ENCODE measurements at places on chromosomes 7 and 10.
A peak's percentile ranks its signal among the peaks of the same experiment; 100 is the strongest.

DNA sequence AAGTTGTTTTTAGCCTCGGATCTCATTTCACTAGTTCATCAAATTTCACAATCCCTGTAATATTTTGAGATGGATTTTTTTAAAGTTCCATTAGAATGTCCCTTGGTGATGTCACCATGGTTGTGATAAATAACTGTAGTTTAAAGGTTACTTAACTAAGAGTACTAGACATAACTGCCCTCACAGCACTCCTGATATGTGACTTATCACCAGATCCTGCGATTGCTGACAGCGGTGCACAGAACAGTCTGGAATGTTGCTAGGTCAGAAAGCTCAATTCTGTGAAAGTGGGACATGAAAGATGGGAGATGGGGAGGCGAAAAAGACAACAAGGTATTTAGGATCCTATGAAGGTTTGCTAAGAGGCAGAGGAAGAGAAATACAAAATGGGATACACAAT, 40.2 kb downstream of the FAM13C start:
- no peak for DNase-seq

GRCh38 chr7:138257459-138258196, 181.4 kb downstream of the AKR1D1 start:
- no peak for DNase-seq

DNA sequence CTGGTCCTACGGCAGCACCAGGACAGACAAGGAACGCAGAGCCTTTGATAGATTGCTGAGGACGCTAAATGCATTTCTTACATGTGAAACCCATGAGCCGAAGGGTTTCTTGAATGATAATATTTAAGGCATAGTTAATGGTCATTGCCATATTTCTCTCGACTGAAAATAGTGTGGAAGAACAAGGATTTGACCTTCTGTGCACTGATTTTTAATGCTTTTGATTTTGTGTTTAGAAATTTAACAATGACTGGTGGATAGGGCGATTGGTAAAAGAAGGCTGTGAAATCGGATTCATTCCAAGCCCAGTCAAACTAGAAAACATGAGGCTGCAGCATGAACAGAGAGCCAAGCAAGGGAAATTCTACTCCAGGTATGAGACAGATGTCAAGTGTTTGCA, 150.8 kb downstream of the NSUN6 start:
- no peak for DNase-seq

- DNase-seq = no peak
Measured at GRCh38 chr10:36624551-36625100, 500.8 kb upstream of the ANKRD30A start.

GRCh38 chr10:2214805-2215204, 477.5 kb upstream of the ADARB2 start:
- no peak for DNase-seq

DNA sequence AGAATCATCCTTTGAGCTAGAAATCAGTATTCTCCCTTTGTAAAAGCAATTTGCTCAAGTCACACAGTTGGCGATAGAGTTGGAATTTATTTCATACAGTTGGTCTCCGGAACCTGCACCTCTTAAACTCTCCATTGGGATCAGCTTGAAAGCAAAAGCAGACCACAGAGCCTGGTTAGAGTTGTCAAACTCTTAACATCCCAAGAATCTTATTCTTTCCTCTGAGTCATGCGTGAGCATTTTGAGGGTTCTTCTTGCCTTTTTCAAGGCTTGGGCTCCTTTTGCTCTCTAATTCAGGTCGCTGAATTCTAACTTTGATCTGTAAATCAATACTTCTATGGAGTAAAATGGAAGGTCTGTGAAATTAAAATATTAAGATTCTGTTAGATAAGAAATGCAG, 19.6 kb upstream of the SCIN start:
- DNase-seq = no peak

- no peak for DNase-seq
Measured at GRCh38 chr7:27551803-27552400, 110.8 kb downstream of the HIBADH start.

GRCh38 chr7:48280100-48280499, 108.8 kb downstream of the ABCA13 start:
- no peak for DNase-seq

DNA sequence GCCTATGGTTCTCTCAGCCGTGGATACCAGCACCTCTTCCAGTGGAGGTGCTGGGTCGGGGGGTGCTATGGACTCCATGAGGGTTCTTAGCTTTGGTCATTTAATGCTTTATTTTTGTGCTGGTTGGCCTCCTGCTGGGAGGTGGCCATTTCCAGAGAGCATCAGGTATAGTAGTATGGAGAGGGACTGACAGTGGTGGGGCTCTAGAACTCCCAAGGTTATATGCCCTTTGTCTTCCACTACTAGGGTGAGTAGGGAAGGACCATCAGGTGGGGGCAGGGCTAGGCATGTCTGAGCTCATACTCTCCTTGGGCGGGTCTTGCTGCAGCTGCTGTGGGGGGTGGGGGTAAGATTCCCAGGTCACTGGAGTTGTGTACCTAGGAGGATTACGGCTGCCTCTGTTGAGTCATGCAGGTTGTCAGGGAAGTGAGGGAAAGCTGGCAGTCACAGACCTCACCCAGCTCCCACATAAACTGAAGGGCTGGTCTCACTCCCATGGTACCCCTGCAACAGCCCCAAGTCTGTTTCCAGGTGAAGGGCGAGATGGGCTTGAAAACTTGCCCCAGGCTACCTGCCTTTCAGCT, 763.2 kb upstream of the LRRTM3 start:
- DNase-seq = no peak

DNA sequence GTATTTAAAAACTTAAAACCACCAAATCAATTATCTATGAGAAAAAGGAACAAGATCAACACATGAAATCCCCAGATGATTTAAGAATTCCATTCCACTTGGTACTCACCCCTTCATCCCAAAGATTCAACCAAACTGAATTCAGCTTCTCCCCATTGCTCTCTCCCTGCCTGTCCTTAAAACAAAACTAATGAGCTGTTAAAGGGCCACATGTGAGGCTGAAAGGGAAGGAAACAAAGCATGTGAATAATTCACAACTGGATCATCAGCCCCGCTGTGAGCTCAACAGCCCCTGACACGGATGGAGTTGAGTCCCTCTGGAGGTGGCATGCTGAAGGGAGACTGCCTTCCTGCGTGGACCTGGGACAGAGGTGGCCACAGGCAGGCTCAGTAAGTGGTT, 32.9 kb downstream of the VOPP1 start:
- DNase-seq = no peak

DNA sequence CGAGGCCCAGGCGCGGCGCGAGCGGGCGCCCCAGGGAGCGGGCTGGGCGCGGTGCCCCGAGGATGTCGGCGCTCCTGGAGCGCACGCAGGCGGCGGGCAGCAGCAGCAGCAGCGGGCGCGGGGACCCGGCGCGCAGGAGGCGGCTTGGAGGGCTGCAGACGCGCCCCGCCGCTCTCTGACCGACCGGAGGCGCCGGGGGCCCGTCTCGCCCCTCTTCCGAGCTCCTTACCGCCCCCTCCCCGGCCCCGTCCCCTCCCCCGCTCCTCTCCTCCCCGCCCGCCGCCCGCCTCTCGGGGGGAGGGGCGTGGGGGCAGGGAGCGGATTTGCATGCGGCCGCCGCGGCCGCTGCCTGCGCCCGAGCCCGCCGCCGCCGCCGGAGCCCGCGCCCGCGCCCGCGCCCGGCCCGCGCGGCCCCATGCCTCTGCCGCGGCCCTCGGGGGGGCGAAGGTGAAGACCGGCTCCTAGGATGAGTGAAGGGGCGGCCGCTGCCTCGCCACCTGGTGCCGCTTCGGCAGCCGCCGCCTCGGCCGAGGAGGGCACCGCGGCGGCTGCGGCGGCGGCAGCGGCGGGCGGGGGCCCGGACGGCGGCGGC, at the start of gene NRG3:
Gene NRG3, plus strand, starts transcription at position 320 of the 592 bp plus-strand sequence.
- DNase-seq = no peak

DNA sequence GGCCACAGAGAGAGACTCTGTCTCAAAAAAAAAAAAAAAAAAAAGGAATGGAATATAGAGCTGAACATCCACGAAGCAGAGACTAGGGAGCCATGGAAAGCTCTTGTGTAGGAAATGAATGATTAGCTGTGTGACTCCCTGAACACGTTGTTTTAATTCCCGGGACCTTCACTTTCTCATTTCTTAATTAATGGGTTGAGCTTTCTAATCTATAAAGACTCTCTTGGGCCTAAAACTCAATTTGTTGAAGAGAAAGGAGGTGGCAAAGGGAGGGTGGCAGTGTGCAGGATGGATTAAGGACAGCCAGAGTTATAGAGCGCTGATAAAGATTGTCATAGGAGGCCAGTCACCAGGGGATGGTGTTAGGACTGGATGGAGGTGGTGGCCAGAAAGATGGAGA, 48.0 kb downstream of the CYCS start:
- no peak for DNase-seq

DNA sequence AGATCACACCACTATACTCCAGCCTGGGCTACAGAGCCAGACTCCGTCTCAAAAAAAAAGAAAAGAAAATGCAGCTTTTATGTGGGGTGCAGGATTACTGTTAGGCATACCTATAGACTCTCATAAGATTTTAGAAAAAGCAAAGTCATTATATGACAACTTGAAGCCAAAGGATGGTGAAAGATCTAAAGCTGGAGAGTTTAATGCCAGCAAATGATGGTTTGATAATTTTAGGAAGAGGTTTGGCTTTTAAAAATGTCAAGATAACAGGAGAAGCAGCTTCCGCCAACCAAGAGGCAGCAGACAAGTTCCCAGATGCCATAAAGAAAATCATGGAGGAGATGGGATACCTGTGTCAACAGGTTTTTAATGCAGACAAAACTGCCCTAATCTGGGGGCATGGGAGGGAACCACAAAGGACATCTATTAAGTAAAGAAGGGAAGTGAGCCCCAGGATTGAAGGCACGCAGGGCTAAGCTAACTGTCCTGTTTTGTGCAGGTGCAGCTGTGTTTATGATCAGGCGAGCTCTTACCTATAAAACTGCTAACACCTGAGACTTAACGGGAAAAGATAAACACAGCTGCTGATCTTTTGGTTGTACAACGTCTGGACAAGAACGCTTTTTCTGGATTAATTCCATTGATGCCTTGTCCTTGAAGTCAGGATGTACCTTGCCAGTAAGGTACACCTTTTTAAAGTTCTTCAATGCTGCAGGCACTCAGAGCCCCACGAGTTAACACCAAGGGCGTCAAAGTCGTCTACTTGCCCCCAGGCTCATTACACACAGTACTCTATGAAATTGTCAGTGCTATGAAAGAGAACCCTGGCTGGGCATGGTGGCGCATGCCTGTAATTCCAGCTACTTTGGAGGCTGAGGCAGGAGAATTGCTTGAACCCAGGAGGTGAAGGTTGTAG, 10.5 kb upstream of the ANKRD61 start:
- peak; percentile 74 for DNase-seq

DNA sequence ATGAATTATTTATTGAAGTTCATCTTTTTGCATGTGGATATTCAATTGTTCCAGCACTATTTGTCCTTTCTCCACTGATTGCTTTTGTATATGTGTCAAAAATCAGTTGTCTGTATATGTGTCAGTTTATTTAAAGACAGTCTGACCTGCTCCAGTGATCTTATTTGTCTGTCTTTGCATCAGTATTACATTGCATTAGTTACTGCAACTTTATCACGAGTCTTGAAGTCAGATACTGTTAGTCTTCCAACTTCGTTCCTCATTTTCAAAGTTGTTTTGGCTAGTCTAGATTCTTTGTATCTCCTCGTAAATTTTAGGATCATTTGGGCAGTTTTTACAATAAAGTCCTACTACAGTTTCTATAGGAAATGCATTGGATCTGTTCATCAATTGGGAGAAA, 166.4 kb downstream of the CELF2 start:
- no peak for DNase-seq

DNA sequence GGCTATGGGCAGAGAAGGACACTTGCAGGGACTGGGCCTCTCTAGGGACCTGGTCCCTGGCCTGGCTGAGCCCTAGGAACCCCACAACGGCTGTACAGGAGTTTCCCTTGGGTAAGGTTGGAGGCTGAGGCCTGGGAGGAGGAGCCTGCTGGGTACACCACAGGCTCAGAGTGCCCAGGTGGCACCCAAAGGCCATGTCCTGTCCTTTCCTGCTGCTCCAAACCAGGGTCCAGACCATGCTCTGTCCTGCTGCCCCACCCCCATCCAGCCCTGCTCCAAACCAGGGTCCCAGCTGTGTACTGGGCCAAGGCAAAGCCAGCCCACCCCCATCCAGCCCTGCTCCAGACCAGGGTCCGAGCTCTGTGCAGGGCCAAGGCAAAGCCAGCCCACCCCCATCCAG, 35.3 kb upstream of the ZNF488 start:
- DNase-seq = no peak

GRCh38 chr7:90766814-90767564, 170.9 kb downstream of the CDK14 start:
- DNase-seq = no peak

- DNase-seq = no peak
Measured at GRCh38 chr10:70295926-70296325, 12.1 kb upstream of the NPFFR1 start.

DNA sequence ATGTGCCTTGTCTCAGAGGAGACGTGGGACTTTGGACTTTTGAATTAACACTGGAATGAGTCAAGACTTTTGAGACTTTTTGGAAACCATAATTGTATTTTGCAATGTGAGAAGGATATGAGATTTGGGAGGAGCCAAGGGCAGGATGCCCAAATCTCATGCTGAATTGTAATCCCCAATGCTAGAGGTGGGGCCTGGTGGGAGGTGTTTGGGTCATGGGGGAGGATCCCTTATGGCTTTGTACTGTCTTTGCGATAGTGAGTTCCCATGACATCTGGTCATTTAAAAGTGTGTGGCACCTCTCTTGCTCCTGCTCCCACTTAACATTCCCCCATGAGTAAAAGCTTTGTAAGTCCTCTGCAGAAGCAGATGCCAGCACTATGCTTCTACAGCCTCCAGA, 39.2 kb downstream of the DNAJC9 start:
- DNase-seq = no peak

GRCh38 chr10:58972576-58973234, 203.7 kb upstream of the PHYHIPL start:
- DNase-seq = peak; percentile 7

DNA sequence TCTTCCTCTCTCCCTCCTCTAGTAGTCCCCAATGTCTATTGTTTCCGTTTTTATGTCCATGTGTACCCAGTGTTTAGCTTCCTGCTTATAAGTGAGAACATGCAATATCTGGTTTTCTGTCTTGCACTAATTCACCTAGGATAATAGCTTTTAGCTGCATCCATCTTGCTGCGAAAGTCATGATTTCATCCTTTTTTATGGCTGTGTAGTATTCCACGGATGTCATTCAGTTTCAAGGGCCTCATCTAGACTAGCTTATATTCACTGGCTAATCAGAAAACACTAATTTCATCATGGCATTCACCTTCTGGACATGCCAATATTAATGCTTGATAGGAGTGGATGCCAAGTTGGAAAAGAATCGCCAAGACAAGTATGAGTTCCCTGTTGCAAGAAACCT, 619.6 kb upstream of the AUTS2 start:
- DNase-seq = no peak

- no peak for DNase-seq
Measured at GRCh38 chr7:17385612-17386011, 87.2 kb downstream of the AHR start.

GRCh38 chr7:129947049-129947448, 5.7 kb downstream of the UBE2H start:
- DNase-seq = no peak
